ENCODE measurements at places on chromosomes 16 and 17.
A peak's percentile ranks its signal among the peaks of the same experiment; 100 is the strongest.

- H3K36me3 ChIP-seq: no peaks in the 10 kb centered on the region
- H3K4me1 ChIP-seq: no peaks in the 10 kb centered on the region
- no peak overlapping the region for H3K27ac ChIP-seq
These were observed 183.4 kb downstream of the ZNF18 start for GRCh38 chr17:11813871-11814270.

DNA sequence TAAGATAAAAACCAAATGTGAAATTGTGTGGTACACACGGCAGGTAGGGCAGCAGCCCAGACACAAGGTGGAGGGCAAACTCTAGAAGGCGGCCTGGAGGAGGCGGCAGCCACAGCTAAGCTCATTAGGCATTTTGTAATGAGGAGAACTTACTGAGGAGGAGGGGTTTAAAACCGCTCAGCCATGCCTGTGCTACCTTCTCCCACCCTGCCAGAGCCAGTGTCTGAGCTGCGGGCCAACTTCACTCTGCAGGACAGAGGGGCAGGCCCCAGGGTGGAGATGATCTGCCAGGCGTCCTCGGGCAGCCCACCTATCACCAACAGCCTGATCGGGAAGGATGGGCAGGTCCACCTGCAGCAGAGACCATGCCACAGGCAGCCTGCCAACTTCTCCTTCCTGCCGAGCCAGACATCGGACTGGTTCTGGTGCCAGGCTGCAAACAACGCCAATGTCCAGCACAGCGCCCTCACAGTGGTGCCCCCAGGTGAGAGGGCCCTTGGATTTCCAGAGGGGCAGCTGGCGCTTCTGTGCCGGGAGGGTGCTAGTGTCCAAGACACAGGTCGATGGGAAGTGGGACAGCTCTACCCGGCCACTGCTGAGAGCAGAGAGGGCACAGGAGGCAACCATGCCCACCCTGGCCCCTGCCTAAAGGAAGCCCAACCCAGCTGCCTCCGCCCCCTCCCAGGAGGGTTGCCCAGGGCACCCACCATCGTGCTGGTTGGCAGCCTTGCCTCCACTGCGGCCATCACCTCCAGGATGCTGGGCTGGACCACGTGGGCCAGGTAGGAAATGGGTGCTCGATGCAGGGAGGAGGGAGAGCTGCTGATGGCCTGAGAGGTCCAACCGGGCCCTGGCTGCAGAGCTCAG is 4.3 kb upstream of the SYNGR2 start:
- peaks cover 3% of the 10 kb centered on the region for H3K4me1 ChIP-seq
- no peak overlapping the region for H3K27ac ChIP-seq
- H3K27me3 ChIP-seq: no peaks in the 10 kb centered on the region
- DNase-seq: no peak
- H3K36me3 ChIP-seq: peaks cover 3% of the 10 kb centered on the region

- H3K27me3 ChIP-seq: peaks cover 67% of the 10 kb centered on the region
- no peak for DNase-seq
- H3K27ac ChIP-seq: no peak overlapping the region
- H3K36me3 ChIP-seq: no peaks in the 10 kb centered on the region
- no peak overlapping the region for H3K4me3 ChIP-seq
- no peaks in the 10 kb centered on the region for H3K4me1 ChIP-seq
These were observed 31.8 kb upstream of the NSRP1 start for GRCh38 chr17:30084788-30085187.

- no peak overlapping the region for H3K27ac ChIP-seq
- no peak for DNase-seq
- H3K4me1 ChIP-seq: no peaks in the 10 kb centered on the region
- H3K27me3 ChIP-seq: no peaks in the 10 kb centered on the region
These were observed 12.3 kb downstream of the NUPR1 start for GRCh38 chr16:28526201-28527099.

DNA sequence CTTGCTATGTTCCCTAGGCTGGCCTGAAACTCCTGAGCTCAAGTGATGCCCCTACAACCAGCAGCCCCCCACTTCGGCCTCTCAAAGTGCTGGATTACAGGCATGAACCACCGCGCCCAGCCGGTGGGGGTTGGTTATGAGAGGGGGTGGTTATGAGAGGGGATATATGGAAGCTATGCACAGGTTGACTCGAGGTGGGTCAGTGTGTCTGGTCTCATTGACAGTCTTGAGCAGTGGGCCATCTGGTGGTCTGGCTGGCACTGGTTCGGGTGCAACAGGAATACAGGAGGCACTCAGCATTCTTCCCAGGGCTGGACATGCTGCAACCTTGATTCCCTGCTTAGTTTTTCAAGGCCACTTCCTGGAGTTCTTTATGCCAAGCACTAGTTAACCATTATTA is 5.6 kb upstream of the STX1B start:
- peaks cover 5% of the 10 kb centered on the region for H3K4me1 ChIP-seq
- no peak overlapping the region for H3K27ac ChIP-seq
- peaks cover 4% of the 10 kb centered on the region for H3K36me3 ChIP-seq
- no peak for DNase-seq

DNA sequence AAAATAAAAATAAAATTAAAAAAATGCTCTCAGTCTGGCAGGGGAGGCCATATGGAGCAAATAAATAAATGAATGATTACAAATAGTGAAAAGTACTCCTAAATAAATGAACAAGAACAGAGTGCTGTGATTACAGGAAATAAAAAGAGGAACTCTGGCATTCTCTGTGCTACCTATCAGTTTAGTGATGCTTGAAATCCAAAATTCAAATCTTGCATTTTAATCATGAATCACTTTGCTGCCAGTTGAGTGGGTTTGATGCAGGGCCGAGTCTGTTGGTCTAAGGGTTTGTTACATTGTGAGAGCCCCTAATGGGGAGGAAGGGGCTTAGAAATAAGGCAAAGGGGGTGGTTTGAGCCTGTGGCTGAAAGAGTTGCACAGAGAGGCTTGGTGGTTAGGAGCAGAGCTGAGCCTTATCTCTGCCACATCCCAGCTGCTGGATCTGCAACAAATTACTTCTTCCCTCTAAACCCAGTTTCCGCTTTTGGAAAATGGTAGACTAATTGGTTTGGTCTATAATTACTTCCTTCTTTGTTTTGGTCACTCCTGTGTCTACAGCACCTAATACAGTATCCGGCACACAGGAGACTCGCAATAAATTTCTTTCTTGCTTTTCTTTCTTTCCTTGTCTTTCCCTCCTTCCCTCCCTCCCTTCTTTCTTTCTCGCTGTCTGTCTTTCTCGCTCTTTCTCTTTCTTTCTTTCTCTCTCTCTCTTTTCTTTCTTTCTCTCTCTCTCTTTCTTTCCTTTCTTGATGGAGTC is 6.3 kb upstream of the ABCC1 start:
- DNase-seq: no peak
- no peaks in the 10 kb centered on the region for H3K27me3 ChIP-seq
- no peaks in the 10 kb centered on the region for H3K4me1 ChIP-seq
- no peaks in the 10 kb centered on the region for H3K36me3 ChIP-seq
- no peak overlapping the region for H3K4me3 ChIP-seq

- H3K27me3 ChIP-seq: peaks cover 89% of the 10 kb centered on the region
- H3K4me3 ChIP-seq: peak overlapping the region; percentile 52
- peaks cover 9% of the 10 kb centered on the region for H3K4me1 ChIP-seq
These were observed 765 bp downstream of the KRT19 start for GRCh38 chr17:41527063-41528023.

DNA sequence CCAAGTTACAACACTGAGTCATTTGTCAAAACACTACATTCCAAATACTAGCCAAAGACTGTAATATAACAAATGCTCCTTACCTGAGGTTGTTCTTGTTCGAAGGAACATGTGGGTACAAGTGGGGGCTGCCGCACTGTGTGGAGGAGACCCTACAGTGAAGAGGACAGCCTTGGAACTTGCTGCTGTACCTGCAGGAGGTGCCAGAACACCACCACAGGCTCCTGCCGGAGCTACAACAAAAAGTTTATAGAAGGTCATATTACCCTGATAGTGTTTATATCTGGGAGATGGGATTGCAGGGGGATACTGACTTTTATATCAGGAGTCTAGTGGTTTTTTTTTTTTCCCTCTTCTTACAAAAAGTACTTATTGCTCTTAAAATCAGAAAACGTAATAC is 37.8 kb upstream of the ALDH3A1 start:
- H3K4me3 ChIP-seq: no peak overlapping the region
- H3K27ac ChIP-seq: no peak overlapping the region
- no peaks in the 10 kb centered on the region for H3K4me1 ChIP-seq
- no peaks in the 10 kb centered on the region for H3K27me3 ChIP-seq
- peaks cover 15% of the 10 kb centered on the region for H3K36me3 ChIP-seq

DNA sequence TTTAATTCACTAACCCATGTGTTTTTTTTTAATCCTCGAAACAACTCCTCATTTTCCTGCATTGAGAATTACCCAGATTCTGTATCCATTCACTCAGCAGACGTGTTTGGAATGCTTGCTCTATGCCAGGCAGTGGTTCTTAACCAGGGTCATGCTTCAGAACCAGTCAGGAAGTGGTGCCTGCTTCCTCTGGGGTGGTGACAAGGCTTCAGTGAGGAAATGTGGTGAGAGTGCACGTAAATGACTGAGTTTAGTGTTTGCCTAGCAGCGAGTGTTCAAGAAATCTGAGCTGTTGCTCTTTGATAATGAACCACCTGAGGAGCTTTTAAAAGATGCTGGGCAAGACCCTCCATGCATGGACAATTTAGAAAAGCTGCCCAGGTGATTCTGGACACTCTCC is 9.9 kb downstream of the ZFP90 start:
- H3K27ac ChIP-seq: peak overlapping the region; percentile 93
- H3K4me3 ChIP-seq: peak overlapping the region; percentile 66
- peaks cover 60% of the 10 kb centered on the region for H3K36me3 ChIP-seq
- peak; percentile 35 for DNase-seq

DNA sequence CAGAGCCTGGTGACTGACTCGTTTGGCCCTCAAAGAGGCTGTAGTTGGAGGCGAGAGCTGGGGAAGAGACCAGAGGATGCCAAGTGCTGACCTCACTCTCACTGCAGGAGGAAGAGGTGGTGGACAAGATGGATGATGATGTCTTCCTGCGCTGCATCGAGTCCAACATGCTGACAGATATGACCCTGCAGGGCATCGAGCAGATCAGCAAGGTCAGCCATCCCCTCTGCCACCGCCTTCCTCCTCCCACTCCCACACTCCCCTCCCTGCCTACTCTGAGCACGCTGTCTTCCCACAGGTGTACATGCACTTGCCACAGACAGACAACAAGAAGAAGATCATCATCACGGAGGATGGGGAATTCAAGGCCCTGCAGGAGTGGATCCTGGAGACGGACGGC is 26.9 kb downstream of the POLR2A start:
- DNase-seq: no peak
- peak overlapping the region; percentile 92 for H3K27ac ChIP-seq
- peak overlapping the region; percentile 46 for H3K4me3 ChIP-seq
- H3K4me1 ChIP-seq: no peaks in the 10 kb centered on the region
- peaks cover 89% of the 10 kb centered on the region for H3K36me3 ChIP-seq

GRCh38 chr16:24626256-24626655 is 86.9 kb downstream of the RBBP6 start:
- DNase-seq: no peak
- no peak overlapping the region for H3K27ac ChIP-seq
- no peaks in the 10 kb centered on the region for H3K36me3 ChIP-seq

DNA sequence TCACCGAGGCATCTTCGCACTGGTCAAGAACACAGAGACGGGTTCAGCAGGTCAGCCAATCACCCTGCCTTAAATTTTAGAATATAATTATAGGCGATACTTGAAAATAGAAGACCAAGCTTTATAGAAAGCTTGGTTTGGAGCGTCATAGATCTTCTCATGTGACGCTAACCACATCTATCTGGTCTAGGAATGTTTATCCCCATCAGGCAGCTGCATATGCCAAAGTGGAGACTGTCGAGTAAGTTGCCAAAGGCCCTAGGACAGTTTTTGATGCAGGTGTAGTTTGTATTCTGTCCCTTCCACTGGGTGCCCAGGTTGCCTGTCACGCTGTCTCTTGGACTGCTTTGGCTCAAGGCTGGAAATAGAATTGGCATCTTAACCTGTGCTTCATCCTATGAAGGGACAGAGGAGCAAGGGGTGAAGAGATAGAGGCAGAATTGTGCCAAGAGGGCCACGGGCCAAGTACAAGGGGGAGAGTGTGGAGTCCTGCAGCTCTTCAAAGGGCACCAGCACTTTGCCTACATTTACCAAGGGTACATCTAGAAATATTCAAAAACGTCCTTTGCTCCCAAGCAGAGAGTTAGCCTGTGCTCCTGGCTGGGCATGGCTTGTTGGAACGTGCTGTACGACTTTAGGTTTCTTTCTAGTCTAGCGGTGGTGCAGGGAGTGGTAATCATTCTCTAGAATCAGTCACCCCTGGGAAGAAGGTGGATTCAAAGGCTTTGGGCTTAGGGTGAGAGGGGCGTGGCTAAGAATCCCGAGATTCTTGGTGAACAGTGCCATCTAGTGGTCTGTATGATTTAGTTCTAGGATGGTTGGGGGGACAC is 5.3 kb upstream of the WIPI1 start:
- peaks cover 43% of the 10 kb centered on the region for H3K4me1 ChIP-seq
- H3K27ac ChIP-seq: no peak overlapping the region
- DNase-seq: peak; percentile 69
- no peak overlapping the region for H3K4me3 ChIP-seq
- peaks cover 5% of the 10 kb centered on the region for H3K27me3 ChIP-seq

DNA sequence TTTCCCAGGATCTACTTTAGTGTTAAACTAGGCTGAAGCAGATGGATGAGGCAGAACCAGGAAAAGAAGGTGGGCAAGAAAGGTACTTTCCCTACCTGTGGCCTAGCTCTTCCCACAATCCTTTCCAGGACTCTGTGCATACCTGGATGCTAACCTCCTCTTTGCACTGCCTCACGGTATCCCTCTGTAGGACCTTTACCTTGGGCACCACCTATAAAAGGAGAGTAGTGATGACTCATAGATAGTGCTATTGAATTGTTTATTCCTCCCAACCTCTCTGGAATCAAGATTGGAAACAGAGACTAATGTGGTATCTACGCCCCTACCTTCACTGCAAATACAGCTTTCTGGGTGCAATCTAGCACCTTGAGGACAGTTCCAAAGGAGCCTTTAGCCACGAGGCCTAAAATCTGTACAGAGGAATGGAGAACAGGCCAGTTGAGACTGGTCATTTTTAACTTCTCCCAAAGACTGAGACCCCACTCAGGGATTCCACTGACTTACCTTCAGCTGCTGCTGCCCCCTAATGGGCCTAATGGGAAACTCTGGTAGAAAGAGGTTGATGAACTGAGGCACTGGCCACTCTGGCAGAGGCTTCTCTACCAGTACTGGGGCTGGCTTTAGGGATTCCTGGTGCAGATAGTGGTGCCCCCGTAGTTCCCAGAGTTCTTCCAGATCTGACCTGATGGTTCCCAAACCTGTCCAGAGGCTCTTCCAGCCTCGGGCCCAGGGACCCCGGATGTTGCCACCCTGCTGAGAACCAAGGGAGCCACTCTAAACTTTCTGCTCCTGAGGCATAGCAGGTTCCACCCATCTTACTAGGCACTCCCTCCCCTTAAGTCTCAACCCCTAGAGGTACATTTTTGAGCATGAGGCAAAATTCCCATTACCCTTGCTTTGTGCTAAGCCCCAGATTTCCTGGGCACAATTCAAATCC is 781 bp downstream of the RSKR start:
- peaks cover 9% of the 10 kb centered on the region for H3K4me1 ChIP-seq
- peak; percentile 35 for DNase-seq
- H3K36me3 ChIP-seq: peaks cover 38% of the 10 kb centered on the region
- no peak overlapping the region for H3K4me3 ChIP-seq
- H3K27me3 ChIP-seq: no peaks in the 10 kb centered on the region

GRCh38 chr16:4381072-4381934 is 9.7 kb downstream of the VASN start:
- H3K27ac ChIP-seq: no peak overlapping the region
- no peaks in the 10 kb centered on the region for H3K4me1 ChIP-seq
- H3K36me3 ChIP-seq: peaks cover 99% of the 10 kb centered on the region
- H3K27me3 ChIP-seq: no peaks in the 10 kb centered on the region
- DNase-seq: no peak
